ENCODE measurements at places on chromosomes 4 and X. TPM values are rescaled to one million over a fixed set of nuclear protein-coding genes. Genes with fewer than 3 reads are reported as not detected.

ADGRL3 gene
- polyA plus RNA-seq: 0.35 TPM

REELD1 gene
- polyA plus RNA-seq: not detected

CCDC149 gene
- 13.9 TPM for polyA plus RNA-seq

GATA1 gene
- polyA plus RNA-seq: not detected

AADAT gene
- polyA plus RNA-seq: 13.8 TPM

SRPX2 gene
- 87.1 TPM for polyA plus RNA-seq

GRCh38 chr4:128516301-128516969 lies 228.8 kb upstream of the PGRMC2 start:
- peak; percentile 85 for DNase-seq

DNA sequence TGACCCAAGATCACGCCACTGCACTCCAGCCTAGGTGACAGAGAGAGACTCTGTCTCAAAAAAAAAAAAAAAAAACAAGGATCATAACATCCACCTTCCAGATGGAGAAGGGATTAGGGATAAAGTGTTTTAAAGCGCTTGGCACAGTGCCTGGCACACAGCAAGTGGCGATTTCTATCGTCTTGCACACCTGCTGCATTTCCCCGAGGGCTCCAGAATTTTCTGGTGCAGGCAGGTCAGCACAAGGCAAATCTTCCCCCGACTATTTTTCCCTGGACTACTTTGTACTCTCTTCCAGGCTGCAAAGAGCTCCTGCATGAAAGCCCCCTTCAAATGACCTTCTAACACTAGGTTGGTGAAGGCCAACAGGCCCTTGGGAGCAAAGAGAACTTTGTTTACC lies 57.3 kb downstream of the APBB2 start:
- no peak for DNase-seq

DNA sequence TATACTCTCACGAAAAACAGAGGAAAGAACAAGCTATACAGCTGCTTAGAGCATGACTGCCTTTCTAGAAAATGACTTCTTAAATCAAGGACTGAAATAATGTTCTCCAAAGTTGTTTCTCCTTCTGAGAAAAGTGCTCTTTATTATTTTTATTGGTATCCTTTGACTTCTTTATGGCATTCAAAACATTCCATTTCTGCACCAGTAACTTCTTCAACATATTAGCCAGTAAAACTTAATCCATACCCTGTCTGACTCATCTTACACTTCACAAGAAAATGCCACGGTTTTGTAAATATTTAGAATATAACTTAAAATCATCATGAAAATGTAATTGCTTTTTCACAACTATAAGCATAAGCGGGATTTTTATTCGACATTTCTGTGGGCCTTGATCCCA lies 180.4 kb downstream of the NR3C2 start:
- DNase-seq: no peak

DNA sequence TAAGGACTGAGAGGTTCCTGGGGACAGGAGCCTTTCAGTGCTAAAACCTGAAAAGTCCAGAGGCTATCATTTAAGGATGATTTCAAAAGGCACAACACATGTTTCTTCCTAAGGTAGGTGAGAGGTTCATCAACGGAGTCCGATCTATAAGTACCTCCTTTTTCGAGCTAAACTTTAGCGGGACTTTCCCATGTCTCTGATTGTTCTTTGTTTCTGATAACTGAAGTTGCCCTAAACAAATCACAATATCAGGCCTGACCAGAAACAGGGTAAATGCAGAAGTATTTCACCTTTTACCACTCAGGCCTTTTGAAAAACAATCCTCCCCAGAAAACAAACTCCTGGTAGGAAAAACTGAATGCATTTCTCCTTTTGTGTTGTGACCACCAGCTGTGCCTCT lies 17.6 kb downstream of the PIR start:
- DNase-seq: no peak

DNA sequence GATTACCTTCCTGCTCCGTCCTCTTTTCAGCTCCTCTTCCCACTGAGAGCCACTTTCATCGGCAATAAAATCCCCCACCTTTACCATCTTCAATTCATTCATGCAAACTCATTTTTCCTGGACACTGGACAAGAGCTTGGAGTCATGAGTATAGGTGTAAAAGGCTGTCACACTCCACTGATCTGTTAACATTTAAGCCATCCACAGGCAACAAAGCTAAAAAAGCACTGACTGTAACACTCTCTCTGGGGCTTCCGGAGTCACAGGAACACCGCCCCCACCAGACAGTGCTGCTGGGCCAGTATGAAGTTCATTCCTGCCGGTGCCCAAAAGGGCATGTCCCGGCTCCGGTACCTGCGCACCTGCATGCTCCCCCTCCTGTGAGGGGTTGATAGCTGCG lies 38.5 kb downstream of the MAGEB5 start:
- no peak for DNase-seq
